ENCODE measurements at places on chromosomes 6 and 20.

DNA sequence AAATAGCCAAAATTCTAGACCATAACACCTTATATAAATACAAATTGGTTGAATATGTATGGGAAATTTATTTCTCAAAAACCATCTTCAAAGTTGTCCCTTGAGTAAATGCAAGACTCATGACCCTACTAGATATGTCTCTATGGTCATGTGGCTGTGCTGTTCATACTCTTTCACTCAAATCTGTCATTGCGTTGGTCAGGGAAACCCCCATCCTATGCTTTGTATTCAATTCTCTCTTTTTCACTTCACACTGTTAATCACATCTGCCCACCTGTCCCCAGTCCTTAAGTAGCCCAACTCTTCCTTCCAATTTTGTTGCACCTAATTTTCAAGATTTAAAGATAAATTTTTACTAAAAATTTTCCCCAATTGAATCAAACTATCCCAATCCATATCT lies 51.0 kb downstream of the RPS12 start:
- no peak for DNase-seq

- no peak for DNase-seq
Observed at GRCh38 chr6:158361068-158361467, 48.8 kb downstream of the TULP4 start.

DNA sequence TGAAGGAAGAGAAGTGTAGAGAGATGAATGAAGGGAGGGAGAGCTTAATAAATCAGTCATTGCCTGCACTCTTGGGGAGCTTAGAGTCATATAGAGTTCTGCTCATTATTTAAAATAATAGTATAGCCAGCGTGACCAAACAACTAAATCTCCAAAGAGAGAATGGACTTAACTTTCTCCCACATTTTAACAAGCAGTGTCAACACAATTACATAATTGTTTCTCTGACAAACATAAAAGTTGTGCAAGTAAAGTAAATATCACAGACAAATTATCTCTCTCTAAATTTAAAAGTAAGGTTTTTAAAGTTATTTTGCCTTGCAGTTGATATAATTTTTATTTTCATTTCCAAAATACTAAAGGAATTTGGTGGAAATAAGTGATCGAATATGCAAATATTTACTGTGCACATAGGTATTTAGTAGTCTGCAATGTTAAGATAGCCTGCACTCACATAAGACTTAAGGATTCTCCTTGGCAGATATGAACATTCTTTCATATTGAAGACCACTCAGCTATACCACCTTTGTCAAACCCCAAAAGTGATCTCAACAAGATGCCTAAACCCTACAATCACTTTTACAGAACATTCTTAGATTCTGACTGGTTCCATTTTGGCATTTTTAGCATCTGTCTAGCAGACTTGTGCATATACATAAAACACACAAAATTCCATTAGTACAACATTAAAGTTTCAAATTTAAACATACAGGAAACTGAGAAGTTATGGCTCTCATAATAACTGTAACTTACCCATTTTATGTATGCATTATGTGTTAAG lies 67.7 kb downstream of the KIF6 start:
- DNase-seq: no peak

GRCh38 chr6:20412682-20413073 lies 11.0 kb downstream of the E2F3 start:
- no peak for DNase-seq

DNA sequence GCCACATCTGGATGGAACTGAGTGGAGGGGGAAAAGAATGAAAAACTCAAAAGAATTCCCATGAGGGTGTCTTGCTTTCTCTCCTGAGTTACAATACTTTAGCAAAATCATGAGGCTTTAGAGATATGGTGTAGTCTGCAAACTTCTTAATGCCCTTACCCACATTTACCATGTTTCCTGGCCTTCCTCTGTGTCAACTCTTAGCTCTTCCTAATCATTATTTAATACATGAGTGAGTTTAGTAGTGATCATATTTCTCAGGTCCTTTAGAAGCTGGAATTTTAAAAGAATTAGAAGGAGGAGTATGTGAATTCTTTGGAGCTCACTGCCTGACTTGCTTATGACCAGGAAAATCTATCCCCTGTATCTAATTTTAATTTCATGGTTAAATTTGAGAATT lies 39.0 kb downstream of the STX11 start:
- DNase-seq: no peak

GRCh38 chr6:134446896-134447295 lies 129.0 kb upstream of the SGK1 start:
- no peak for DNase-seq

- no peak for DNase-seq
Observed at GRCh38 chr6:32113386-32114352, 4.5 kb upstream of the TNXB start.

DNA sequence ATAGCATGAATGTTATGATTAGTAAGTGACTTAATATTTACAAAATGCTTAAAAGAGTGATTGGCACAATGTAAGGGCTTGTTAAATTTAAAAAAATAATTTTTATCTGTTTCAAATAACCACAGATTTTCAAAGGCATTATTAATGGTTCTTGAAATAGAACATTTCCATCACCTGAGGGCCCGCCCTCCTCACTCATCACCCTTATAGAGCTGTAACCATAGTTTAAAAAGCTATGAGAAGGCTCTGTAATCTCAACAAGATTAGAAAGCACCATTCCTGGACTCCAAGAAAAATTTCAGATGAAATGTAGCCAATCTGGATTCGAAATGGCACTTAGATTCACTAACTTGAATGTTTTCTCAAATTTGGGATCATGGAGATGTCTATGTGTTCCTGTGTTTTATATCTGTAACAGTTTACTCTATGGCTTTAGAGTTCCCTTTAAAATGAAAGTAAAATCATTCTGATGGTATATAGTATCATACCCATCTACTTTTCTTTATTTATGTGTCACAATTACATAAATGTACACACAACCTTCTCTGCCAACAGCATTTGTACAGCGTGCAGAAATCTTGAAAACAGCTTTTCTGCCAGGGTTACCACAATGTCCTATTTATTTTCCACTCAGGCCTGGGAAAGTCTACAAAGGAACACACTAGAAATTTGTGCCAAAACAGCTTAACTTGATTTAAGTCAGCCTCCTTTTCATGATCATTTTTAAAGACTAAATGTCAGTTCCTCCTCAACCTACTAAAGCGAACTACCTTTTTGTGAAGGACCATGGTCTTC lies 207.7 kb downstream of the TBX18 start:
- DNase-seq: no peak

- DNase-seq: no peak
Observed at GRCh38 chr20:17442588-17442987, 88.6 kb downstream of the BFSP1 start.

- DNase-seq: no peak
Observed at GRCh38 chr6:133456944-133457343, 215.8 kb downstream of the EYA4 start.

DNA sequence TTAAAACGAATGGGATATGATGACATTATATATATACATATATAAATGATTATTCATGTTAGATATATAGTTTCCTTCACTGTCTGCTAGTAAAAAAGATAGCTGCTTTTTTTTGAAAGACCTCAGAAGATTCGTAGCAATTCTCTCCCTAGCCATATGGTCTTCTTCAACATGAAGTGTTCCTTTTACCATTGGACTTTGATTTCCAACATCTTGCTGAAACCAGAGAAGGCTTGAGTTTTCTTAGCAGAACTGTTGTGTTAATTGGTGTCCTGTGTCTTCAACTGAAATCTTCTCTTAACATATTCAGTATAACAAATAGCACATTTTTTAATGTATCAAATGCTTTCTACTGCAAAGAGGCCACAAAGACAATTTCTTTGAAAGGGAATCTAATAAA lies 55.3 kb downstream of the FNDC1 start:
- DNase-seq: no peak

- DNase-seq: peak; percentile 64
Observed at GRCh38 chr20:35252037-35252461, 25.6 kb downstream of the MMP24 start.

DNA sequence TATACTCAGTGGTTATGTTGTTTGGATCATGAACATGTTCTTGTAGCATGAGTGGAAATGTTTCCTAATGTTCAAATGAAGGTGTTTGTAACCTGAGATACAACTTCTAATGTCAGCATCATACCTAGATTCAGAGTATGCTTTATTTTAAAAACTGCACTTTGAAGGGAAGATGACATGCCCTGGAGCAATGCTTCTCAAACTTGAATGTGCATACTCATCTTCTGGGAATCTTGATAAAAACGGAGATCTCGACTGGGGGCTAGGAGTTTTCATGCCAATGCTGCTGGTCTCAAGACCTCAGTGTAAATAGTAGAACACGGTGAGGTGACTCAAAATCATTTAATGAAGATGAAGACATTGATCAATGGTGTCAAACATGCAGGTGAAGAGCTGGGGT lies 440.0 kb upstream of the NOX3 start:
- no peak for DNase-seq

- DNase-seq: no peak
Observed at GRCh38 chr20:8367689-8368088, 235.6 kb downstream of the PLCB1 start.

- DNase-seq: no peak
Observed at GRCh38 chr20:22071841-22072240, 366.4 kb downstream of the PAX1 start.

All from CD4-positive, alpha-beta T cell treated with Interleukin-17A for 1 hour (primary cell).